ENCODE measurements at places on chromosomes 4 and X.

GRCh38 chr4:7901311-7901885, 38.3 kb downstream of the AFAP1 start:
- DNase-seq: no peak

- DNase-seq: no peak
Measured at GRCh38 chr4:18111081-18111480, 89.5 kb upstream of the LCORL start.

DNA sequence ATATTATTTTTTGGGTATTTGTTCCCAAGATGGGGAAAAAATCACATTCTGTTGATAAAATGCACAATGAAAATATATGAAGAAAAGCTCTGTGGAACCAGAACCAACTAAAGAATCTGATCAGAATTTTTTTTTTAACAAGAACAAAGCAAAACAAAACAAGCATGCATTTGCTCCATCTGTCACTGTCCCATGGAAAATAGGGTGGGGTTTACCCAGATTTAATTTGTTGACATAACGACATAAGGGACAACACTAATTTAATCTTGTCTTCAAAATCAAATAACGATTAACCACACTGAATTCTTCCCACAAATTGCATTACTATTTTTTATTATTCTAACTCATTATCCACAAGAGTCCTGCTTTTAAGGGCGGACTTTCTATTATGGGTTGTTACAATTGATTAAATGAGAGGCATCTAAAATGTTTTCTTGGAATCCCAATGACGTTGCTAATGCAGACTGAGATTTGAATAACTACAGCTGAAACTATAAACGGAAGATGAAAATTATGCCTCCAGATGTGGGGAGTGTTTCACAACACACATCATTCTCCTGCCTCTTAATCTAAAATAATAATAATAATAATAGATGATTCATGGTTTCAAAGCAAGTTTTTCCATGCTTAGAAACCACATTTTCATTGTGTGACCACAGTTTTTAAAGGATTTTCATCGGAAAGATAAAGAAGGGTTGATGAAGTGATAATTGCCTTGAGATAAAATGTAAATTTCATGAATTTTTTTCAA, 307.0 kb upstream of the CPEB2 start:
- peak; percentile 62 for DNase-seq

DNA sequence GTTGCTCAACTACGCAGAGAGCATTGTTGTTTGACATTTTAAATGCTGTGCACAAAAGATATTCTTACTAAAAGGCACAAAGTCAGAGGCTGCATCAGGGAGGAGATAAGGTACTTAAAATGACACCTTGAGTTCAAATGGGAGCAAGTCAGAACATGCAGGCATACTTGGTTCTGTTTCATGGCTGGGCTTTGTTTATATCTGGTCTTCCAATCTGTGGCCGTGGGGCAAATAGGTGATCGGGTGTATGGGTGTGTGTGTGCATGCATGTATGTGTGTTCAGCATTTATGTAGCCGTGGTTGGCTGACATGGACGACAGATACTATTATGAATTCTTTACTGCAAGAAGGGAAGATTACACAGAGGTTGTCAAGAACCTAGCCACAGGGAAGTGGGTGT, 106.1 kb downstream of the RASL11B start:
- DNase-seq: no peak

GRCh38 chr4:64598066-64598465, 188.8 kb upstream of the TECRL start:
- DNase-seq: no peak

DNA sequence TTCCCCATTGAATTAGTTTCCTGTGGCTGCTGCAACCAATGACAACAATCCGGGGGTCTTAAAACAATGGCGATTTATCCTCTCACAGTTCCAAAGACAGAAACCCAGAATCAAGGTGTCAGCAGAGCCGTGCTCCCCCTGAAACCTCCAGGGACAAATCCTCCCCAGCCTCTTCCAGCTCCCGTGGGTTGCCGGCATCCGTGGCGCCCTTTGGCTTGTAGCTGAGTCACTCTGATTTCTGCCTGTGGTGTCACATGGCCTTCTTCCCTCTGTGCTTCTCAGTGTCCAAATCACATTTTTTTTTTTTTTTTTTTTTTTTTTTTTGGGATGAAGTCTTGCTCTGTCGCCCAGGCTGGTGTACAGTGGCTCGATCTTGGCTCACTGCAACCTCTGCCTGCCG, 64.5 kb upstream of the STX18 start:
- peak; percentile 24 for DNase-seq

GRCh38 chr4:147078875-147079658, 133.4 kb upstream of the TTC29 start:
- no peak for DNase-seq

Measured in LHCN-M2 (cell line).